ENCODE measurements at places on chromosomes 13 and 19.

DNA sequence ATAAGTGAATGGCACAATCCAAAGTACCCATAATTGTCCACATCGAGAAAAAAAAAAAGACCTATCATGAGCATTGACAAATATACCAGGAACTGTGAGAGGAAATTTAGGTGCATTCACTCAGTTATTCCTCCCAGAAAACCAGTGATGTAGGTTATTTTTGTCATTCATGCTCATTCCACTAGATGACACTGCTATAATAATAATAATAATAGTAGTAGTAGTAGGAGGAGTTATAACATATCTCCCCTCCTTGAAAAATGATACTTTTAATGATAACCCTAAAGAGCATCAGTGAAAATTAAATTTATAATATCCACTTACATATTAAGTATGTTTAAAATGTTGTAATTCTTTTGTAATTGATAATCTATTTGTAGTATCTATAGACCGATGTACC, 463.9 kb upstream of the MIR17HG start:
- no peak for DNase-seq

DNA sequence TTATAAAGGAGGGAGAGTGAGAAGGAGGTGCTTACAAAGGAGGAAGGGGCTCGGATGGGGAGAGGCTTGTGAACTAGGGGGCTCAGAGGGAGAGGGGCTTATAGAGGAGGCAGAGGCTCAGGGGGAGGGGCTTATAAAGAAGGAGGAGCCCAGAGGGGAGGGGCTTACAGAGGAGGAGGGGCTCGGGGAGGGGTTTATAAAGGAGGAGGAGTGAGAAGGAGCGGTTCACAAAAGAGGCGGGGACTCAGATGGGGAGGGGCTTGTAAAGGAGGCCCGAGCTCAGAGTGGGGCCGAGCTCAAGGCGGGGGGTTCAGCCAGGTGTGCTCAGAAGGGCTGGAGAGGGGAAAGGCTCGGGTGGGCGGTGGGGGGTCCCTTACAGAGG, 500 bp downstream of the SMIM24 start:
- no peak for DNase-seq

GRCh38 chr19:14000691-14001375, 5.3 kb downstream of the RFX1 start:
- no peak for DNase-seq

DNA sequence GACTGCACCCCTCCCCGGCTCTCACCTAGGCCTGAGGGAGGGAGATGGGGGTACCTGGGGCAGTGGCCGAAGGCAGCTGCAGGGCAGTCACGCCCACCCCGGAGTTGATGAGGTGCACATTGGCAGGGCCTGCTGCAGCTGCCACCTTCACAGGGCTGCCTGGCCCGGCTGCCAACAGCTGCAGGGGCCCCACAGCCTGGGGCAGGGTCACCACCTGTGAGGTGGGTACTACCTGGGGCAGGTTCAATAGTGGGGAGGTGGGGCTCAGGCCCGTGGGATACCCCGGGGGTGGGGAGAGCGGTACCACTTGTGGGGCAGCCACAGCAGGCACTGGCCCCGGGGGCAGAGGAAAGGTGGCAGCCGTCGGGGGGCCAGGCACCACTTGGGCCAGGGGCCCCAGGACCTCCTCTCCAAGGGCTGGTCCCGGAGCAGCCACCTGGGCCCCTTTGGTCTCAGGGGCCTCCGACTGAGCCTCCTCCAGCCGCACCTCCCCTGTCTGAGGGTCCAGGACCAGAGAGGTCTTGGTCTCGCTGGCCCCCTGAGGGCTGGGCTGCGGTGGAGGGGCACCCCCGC, 2.7 kb downstream of the SIX5 start:
- no peak for DNase-seq

DNA sequence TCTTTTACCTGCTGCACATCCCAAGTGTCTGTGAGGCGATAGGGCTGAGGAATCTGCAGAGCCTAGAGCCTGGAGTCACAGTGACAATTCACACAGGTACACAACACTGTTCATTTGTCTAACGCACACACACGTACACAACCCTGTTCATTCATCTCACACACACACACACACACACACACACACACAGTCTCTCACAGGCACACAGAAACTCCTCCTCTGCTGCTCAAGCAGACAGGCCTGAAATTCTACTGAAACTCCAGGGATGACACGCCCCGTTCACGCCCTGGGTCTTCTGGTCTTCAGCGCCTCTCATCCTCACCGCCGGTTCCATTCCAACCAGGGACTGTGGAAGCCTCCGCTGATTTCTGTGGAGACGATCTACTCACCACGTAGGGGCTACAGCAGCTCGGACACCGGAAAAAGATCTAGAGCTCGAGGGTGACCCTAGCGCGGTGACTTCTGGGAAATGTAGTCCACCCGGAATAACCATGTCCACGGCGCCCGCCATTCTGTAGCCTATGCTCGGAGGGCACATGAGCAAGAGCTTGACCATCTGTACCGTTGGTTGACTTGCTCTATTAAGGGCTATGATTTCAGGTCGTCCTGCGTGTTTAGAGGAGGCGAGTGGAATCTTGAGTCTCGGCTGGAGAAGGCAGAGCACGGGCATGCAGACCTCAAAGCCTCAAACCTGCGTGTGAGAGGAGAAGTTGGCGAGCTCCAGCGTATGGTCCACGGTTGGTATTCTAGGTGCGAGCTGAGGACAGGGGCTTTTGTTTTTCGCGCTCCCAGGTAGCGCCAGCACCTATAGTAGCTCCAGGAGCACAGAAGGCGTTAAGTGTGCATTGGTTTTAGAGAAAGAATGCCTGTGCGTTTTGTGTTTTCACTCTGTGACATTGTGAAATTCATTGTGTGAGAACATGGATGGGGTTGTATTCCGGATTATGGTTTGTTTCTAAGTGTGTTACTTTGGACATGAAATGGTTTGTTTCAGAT, 33.4 kb downstream of the ZNF45 start:
- DNase-seq, result peak; percentile 89
